H1 (cell line): ENCODE measurements at places on chromosomes 5 and 9. TPM values are rescaled to one million over a fixed set of nuclear protein-coding genes. Genes with fewer than 3 reads are reported as not detected.

Gene CCDC69
- 6.4 and 8.4 TPM in 2 replicates for polyA plus RNA-seq

Gene DIPK1B
- polyA plus RNA-seq, result 64.8 and 78.8 TPM in 2 replicates

DNA sequence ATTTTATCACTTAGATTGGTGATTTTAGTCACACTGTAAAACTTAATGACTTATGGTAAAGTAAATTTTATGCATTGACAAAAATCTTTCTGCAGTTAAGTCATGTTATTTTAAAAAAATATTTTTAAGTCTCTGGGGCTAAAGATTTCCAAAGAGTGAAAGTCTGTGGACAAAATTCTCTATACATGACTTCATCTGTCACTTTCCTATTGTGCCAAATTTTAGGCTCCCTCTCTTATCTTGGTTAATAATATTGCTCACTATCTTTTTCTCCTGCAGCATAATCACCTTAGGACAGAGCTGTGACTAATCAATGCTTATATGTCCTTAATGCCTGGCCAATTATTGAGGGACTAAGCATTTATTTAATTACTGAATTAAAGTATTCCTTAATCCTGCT lies 15.2 kb downstream of the LURAP1L start:
- H3K27me3 ChIP-seq, result no peaks in the 10 kb centered on the region
- no peaks in the 10 kb centered on the region for H3K4me1 ChIP-seq
- no peak overlapping the region for H3K4me3 ChIP-seq
- H3K27ac ChIP-seq, result no peak overlapping the region
- DNase-seq, result no peak

DNA sequence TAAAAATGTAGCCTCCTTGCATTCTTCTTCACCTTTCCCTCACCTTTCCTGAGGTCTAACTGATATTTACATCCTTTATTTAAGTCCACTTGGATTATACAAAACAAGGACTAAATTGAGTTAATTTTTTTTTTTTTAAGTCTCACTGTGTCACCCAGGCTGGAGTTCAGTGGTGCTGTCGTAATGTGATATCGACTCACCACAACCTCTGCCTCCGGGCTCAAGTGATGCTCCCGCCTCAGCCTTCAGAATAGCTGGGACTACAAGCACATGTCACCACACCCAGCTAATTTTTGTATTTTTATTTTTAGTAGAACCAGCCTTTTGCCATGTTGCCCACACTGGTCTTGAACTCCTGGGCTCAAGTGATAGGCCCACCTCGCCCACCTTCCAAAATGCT lies 195.3 kb downstream of the BNC2 start:
- no peaks in the 10 kb centered on the region for H3K4me1 ChIP-seq
- no peak overlapping the region for H3K27ac ChIP-seq
- H3K27me3 ChIP-seq, result no peaks in the 10 kb centered on the region
- H3K36me3 ChIP-seq, result no peaks in the 10 kb centered on the region

DNA sequence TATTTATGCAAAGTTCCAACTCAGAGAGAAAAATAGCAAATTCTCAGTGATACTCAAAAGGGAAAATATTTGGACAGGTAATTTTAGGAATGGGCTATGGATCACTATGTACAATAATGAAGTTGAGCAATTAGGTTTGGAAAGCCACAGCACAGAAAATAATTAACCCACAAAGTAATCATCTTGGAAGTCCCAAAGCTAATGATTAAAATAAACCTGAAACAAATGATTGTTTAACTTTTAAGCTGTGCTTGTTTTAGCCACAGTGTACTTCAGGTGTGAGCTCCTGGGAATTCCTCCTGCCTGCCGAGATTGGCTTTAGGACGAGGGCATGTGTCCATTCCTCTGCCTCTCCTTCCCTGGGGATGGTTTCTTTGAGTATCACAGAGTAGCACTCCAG lies 403.9 kb downstream of the ZSWIM6 start:
- no peak for DNase-seq
- H3K27ac ChIP-seq, result no peak overlapping the region
- H3K36me3 ChIP-seq, result no peaks in the 10 kb centered on the region
- no peak overlapping the region for H3K4me3 ChIP-seq
- H3K4me1 ChIP-seq, result peaks cover 2% of the 10 kb centered on the region
